ENCODE measurements at places on chromosomes 1 and 21.

GRCh38 chr1:223102797-223103533, 40.1 kb downstream of the TLR5 start:
- no peak for DNase-seq

DNA sequence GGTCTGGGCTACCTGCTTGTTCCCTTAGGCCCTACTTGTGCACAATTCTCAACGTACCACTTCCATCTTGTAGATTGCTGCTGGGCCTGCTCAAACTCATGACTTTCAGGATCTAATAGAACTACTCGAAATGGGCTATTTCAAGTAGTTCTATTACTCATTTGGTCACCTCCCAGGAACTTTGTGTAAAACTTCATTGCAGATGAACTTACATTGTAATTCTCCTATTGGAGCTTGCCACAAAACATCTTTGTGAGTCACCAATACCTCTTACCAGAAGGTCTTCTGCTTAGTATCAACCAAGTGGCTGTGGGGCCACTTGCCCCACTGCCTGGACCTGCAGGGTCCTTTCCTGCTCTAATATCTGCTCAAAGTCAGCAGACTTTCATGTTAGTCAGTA, 10.7 kb upstream of the MYOCOS start:
- no peak for DNase-seq

DNA sequence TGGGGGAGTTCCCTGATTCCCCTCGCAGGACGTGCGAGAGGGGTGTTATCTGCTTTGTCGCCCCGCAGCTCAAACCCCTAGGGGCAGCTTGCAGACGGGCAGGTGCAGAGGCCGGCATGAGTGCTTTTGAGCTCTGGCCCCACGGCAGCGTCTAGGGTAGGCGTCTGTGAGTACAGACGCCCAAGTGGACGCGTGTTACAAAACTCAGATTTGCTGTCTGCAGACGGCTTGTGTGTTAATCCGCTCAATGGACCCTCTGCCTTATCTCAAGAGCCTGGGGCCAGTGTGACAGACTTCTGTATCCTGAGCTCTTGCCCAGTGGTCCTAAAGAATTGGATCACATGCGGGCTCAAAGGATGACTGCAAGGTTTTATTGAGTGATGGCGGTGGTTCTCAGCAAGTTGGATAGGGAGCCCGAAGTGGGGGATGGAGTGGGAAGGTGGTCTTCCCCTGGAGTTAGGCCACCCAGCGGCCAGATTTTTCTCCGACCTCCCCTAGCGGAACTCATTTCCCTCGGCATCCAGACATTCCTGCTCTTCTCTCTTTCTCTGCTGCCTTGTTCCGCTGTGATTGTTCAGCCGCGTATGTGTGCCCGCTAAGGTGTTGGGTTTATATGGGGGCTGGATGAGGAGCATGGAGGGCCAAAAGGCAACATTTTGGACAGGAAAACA, 9.4 kb downstream of the CFHR4 start:
- no peak for DNase-seq

- no peak for DNase-seq
These were observed 2.5 kb upstream of the JUN start for GRCh38 chr1:58786184-58786926.

DNA sequence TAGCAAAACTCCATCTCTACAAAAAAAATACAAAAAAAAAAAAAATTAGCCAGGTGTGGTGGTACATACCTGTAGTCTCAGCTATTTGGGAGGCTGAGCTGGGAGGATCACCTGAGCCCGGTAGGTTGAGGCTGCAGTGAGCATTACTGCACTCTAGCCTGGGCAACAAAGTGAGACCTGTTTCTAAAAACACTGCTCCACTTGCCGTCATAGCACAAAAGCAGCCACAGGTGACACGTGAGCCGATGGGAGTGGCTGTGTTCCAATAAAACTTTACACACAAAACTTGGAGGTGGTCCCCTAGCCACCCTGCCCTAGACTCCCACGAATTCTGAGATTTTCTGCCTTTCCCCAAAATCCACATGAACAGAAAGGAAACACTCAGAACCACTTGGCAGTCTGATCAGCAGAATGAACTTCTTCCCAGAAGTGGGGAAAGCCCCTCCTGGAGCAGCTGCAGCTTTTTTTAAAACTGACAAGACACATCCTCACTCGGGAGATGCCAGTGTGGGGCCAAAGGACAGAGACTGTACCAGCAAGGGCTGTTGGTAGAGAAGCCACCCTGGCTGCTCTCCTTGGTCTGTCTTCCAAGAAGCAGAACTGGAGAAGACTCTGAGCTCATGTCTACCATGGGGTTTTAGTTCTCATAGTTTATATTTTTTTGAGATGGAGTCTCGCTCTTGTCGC, 23.3 kb downstream of the PLEKHM2 start:
- DNase-seq = no peak

DNA sequence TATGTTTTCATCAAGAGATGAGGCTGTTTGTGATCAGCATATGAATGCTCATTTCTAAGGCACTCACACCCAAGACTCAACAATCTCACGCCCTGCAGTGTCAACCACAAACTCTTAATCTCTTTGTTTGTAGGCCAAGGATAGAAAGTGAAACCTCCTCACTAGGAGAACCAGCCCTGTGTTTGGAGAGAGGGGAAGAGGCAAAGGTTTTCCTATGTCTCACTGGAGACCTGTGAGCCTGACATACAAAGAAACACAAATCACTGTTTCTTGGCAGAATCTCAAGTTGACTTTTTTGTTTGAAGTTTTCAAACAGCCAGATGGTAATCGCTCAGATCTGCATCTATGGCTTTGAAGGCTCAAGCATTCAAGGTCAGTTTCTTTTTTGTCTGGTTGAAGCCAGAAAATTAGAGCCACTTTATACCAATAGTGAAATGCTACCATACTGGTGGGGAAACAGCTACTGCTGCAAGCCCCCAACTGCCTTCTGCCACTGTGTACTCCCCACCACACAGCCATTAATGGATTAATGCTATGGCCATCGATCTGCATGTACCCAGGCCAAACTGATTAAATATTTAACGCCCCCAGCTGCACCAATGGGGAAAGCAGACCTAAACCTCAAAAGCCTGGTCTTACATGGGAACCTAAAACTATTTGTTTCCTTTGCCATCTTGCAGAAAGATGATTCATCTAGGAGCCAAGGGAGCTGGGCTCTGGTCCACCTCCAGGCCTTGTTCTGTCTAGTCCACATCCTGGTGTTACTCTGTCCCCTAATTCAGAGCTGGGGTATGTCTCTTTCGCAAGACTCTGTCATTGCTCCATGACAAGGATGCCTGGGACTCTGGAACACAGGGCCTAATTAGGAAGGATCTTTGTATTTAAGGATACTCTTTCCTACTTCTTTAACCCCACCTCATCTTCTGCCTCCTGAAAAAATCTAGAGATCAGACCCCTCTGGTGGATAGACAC, 16.3 kb downstream of the PDZK1 start:
- DNase-seq = no peak

DNA sequence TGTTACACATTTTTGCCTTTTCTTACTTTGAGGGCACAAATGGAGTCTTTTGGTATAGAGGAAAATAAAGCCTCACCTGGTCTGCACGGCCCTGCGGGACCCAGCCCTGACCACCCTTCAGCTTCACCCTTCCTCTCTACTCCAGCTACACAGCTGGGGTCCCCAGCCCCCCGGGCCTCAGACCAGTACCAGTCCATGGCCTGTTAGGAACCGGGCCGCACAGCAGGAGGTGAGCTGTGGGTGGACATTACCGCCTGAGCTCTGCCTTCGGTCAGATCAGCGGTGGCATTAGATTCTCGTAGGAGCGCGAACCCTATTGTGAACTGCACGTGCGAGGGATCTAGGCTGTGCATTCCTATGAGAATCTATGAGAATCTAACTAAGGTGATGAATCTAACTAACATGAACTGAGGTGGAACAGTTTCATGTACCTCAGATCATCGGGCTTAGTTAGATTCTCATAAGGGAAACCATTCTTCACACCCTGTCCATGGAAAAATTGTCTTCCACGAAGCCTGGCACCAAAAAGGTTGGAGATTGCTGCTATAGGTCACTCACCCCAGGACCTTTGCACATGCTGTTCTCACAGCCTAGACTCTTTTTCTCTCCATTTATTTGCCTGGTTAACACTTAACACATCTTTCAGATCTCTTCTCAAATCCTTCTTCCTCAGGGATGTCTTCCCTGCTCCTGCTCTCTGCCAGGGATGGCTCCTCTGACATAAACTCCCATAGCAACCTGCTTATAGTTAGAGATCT, 37.5 kb upstream of the ECE1 start:
- DNase-seq = no peak

DNA sequence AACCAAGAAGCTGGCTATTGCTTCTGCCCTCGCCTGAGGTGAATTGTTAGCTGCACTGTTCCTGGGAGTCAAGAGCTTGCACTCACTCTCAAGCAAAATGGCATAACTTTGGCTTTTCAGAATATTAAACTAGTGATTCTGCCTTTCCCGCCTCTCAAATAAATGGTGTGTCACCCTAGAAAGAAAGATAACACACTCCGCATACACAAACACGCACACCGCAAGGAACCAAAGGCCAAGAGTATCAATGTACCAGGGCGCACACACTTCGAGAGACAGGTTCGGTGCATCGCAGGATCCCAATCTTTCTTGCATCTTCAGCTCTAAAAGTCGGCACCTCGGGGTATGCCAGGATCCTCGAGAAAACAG, 470 bp upstream of the RTCA start:
- DNase-seq = no peak

DNA sequence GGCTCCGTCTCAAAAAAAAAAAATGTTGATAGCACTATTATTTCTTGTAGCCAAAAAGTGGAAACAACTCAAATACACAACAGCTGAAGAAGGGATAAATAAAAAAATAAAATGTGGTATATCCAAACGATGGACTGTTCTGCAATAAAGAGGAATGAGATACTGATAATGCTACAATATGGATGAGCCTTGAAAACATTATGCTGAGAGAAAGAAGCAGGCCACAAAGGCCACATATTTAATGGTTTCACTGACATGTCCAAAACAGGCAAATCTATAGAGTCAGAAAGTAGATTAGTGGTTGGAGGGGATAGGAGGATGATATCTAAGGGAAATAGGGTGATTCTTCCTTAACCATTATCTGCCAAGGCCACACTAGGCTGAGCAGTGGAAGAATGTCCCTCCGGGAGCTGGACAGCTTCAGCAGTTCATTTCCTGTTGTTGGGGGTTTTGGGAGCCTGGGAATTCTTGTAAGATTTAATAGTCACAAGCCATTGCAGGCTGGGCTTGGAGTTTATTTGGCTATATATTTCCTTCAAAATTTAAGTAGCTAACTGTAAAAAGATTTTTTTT, 53.5 kb downstream of the ST3GAL3 start:
- DNase-seq = no peak

DNA sequence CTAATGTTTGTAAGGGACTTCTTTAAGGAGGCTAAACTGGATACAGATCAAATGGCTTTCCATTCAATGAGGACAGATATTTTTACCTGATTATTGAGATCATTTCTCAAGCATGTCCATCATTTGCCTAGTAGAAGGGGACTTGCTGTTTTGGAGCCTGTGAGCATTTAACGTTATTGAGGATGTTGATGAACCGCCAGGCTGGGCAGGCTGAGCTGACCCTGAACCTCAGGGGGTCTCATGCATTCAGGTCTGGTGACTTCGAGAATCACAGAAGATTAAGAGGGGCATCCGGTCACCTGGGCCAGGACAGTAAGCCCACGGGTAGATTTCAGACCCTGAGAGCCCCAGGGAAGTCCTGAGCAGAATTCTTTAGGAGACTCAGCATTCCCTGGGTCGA, 63.1 kb downstream of the BACE2 start:
- DNase-seq = no peak

GRCh38 chr1:8597455-8597854, 220.0 kb downstream of the RERE start:
- no peak for DNase-seq

GRCh38 chr1:220894025-220894923, 15.0 kb downstream of the HLX start:
- DNase-seq = no peak
